NCI-H748 treated with DMSO at 0.1 percent for 48 hours (cell line): ENCODE measurements at places on chromosomes 4 and X.

DNA sequence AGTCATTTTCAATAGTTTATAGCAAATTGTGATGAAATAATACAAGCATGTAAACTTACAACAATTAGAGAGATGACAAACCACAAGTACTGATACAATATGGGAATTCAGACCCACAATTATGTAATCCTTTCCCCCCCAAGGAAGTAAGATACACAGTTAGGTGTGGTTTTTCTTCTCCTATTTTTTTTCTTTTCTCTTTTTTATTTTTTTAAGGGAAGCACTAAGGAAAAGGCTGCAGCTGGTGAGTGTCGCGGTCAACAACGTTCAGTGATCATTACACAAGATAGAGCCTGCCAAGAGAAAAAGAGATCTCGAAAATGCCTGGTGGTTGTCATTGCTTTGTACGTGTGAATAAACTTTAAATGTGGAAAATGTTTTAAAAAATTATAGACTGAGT lies 9.8 kb downstream of the NDNF start:
- DNase-seq = no peak

GRCh38 chr4:139889264-139889663 lies 223.6 kb downstream of the MGST2 start:
- no peak for DNase-seq

DNA sequence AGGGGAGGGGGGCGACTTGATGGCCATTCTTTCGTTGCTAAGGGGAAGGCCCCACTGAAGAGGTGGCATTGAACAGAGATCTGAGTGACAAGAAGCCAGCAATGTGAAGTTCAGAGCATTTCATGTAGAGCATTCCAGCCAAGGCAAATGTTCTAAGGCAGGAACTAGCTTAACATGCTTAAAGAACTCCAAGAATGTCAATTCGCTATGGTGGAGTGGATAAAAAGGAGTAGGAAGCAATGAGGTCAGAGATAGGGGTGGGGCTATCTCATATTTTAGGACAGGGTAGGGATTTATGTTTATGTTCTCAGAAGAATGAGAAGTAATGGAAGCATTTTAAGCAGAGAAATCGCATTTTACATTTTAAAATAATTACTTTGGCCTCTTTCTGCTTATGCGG lies 130.9 kb downstream of the TTC29 start:
- no peak for DNase-seq

- DNase-seq = no peak
Measured at GRCh38 chr4:8916351-8916885, 44.8 kb upstream of the HMX1 start.

- peak; percentile 7 for DNase-seq
Measured at GRCh38 chr4:86043755-86044592, 315.9 kb downstream of the MAPK10 start.
